ENCODE measurements at places on chromosomes 6 and 20.

DNA sequence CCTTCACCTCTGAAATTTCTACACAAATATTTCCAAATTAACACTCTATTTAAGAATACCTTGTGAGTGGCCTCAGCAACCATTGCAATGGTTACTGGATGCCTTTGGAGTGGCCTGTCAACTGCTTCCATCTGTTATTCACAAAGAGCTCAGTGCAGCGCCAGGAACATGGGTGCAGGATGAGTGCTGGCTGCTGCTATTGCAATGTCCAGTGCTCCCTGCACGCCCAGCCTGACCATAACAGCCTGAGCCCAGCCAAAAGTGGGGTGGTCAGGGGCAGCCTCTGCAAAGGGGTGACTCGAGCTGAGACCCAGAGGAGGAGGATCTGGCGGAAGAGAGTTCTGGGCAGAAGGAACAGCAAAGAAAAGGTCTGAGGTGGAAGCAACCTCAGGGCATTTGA is 18.4 kb downstream of the CASS4 start:
- no peak for DNase-seq

GRCh38 chr6:40774932-40775331 is 187.8 kb upstream of the LRFN2 start:
- DNase-seq = no peak

DNA sequence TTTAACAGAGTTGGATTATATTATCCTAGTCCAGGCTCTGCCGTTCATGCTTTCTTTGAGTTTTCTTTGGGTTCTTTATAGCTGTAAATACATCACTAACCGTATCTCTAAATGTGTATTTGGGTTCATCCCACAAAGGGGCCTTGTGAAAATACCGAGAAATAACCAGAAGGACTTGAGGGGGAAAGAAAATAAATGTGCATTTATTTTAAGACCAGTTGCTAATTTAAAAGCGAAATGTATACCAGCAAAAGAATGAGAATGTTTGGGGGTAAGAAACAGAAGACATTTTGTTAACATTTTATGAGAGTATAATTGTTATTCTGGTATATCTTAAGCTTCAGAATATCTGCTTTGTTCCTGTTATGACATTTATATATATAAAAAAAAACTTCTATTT is 38.9 kb downstream of the LRRN4 start:
- DNase-seq = no peak

DNA sequence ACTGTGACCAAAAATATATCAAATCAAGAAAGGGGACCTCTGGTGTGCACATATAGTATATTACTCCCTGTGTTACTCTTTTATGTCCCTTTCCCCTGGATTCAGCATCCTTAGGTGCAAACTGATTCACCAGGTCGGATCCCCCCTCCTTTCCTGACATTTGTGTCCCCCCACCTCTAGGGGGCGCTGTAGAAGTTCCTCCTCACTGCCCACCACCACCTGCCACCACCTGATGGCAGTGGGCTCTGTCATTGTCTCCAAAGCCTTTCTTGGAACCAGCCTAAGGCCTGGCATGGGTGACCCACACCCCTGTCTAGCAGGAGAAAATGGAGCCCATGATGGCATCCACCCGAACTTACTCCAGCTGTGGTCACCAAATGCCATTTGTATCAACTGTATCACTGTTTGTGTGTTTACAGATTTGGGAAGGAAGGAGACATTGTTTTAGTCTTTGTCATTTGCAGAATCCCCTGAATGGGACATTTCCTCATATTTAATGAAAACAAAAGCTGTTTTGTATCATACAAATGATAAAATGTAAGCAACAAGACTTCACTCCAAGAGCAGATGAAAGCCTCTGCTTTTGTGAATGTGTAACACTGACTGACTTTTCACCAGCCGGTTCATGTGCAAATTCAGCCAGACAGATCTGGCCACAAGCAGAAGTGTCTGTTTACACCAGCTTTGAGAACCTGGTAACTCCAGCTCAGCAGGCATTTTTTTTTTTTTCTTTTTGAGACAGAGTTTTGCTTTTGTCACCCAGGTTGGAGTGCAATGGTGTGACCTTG is 66.2 kb downstream of the ARMC2 start:
- no peak for DNase-seq

DNA sequence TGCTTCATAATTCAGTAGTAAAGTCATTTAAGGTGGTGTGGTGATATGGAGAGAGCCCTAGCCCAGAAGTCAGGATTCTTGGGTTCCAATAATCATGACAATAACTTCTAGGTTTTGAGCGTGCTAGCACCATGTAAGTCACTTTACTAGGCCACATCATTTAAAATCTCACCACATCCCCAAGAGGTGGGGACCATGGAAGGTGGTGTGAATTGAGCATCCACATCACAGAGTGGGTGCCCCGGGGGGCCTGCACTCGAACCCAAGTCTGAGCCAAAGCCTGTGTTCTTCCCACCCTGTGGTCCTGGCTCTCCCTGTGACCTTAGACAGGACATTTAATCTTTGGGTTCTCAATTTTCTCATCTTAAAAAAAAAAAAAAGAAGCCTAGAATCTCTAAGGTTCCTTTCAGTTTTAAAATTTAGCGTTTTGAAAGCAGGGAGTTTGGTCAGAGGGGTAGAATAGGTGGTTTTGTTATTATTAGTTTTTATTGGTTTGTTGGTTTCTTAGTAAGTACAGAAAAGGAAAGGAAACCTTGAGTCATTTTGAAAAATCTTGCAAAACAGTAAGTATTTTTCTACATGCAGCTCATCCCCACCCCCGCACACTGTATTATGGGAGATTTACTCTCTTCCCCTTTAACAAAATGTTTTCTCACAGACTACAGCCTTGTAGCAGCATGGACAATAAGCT is 26.4 kb downstream of the ARMC2 start:
- no peak for DNase-seq
